ENCODE measurements at places on chromosomes 1 and 21.

GRCh38 chr1:61442544-61442943, 282.4 kb downstream of the TM2D1 start:
- DNase-seq = no peak

DNA sequence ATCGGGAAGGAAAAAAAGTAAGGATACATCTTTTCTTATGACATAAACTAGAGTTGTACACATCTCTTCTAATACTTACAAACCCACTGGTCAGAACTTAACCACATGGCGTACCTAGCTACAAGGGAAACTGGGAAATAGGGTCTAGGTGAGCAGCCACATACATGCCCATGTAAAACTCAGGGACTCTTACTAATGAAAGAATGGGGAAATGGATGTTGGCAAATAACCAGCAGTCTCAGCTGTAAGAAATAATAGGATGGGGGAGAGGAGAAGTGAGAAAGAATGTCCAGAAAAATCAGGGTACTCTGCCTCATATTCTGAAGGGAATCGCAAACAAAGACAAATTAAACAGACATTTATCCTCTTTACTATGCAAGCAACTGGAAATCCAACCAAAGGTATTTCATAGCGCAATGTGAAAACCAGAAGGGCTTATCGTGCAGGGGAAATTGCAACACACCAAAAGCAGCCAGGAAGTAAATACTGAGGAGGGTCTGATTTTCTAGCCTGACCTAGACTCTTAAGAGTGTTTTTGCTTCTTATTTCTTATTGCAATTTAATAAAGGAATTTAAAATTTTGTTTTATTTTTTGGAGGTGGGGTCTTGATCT, 17.5 kb downstream of the GTF2B start:
- DNase-seq = no peak

- peak; percentile 60 for DNase-seq
Measured at GRCh38 chr1:23908453-23909341, 4.5 kb downstream of the CNR2 start.

DNA sequence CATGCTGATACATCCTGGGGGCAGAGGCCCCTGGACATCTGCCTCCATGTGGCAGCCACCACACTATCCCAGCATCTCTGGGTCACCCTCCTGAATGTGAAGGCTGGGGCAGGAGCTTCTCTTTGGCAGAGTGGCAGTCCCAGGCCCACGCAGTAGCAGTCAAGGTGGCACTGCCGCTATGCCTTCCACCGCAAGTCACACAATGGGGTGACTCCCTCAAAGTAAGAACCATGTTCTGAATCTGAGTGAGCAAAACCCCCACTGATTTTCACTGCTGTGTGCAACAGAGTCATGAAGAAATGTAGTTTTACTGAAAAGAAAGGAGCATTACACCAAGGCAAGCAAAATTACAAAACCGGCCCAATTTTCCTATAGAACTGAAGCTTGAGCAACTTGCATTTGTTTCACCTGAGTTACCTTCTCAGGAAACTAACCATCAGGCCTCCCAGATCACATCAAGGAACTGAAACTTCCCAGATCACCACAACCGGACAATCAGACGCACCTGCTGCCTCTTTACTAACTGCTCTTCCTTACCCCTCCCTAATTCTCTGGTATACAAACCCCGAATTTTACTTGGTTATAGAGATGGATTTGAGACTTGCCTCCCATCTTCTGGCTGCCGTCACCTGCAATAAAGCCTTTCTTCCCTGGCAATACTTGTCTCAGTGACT, 102.6 kb downstream of the PCP4 start:
- no peak for DNase-seq

GRCh38 chr21:39238275-39238674, 55.0 kb upstream of the PSMG1 start:
- DNase-seq = no peak

DNA sequence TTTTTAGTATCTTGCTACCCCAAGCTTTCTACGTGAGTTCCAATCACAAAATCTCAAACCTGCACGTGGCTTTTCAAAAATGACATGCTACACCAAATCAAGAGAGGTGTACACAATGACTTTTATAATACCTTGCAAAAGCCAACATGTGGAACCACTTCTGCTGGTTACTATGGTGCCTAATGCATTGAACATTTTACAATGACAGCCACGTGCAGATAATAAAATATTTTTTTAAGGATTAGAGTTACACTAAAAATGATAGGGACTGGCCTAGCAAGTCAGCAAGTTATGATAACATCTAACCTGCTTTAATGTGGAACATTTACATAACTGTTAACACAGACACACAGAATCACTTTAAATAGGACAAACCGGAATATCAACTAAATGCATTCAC, 30.2 kb downstream of the EYA3 start:
- no peak for DNase-seq

GRCh38 chr1:202834771-202835547, 24.2 kb downstream of the PCAT6 start:
- no peak for DNase-seq

GRCh38 chr21:35619184-35619583, 441.1 kb downstream of the SETD4 start:
- DNase-seq = no peak
